Daoy (cell line): ENCODE measurements at places on chromosomes 3 and 15. TPM values are rescaled to one million over a fixed set of nuclear protein-coding genes. Genes with fewer than 3 reads are reported as not detected.

DNA sequence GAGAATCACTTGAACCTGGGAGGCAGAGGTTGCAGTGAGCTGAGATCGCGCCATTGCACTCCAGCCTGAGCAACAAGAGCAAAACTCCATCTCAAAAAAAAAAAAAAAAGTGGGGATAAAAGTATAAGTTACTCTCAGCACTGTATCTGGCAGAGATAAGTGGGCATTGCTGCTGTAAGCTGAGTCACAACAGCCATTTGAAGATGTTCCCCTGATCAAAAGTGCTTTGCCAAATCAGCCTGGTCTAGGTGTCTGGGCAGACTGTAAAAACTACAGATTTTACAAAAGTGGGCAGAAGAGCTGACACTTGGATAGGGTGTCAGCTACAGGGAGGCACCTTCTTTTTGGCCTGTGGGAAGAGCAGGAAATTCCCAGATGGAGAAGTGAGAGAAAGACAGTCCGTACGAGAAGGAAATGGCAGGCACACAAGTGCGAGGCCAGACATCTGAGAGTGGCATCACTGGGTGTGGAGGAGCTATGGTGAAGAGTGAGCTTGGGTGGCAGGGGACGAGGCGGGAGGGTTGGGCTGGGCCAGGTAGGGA lies 78.5 kb downstream of the TRAK1 start:
- DNase-seq, result no peak

- DNase-seq, result no peak
Measured at GRCh38 chr3:128348805-128349531, 117.7 kb downstream of the DNAJB8 start.

DNA sequence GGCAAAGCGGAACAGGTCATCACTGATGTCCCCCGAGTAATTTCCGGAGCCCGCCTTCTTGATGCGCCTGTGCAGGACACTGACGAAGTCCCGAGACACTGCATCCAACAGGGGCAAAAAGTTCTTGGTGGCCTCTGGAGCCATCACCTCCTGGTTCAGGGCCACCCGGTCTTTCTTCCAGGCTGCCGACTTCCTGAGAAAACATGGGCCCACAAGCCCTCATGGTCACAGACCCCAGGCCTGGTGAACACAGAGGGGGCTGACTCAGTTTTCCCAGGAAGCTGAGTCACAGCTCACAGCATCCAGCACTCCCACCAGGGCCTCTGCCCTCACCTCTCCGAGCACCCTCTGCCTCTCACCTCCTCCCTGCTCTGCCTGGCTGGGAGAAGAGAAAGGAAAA lies 22.4 kb downstream of the CYP11A1 start:
- peak; percentile 71 for DNase-seq

DNA sequence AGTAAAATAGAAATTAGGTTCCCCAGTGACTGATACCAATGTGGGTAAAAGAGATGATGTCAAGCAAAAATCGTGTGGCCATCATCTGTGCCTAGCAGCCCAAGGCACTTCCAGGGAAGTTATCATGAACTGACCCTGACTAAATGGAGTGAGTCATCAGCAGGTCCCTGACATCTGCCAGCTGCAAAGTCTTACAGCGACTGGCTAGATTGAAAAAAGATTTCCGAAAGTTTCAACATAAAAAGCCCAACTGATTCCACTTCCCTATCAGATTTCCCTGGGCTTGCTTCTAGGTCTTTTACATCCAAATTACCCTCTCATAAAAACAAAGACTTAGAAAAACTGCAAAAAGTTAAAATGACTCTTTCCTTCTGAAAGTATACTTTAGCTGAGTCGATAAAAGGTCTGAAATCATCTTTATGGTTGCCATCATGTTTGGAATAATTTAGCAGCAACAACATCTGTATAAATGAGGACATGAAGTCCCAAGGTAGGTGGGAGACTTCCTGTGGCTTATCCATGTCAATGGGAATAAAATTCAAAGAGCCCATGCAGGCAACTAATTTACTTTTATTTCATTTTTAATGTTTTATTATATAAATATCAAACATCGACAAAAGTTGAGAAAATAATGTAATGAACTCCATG lies 342.8 kb downstream of the ERC2 start:
- DNase-seq, result peak; percentile 80

GRCh38 chr3:120171134-120171873 lies 77.1 kb upstream of the GSK3B start:
- no peak for DNase-seq

GRCh38 chr3:58340594-58341244 lies 8.0 kb downstream of the PXK start:
- DNase-seq, result no peak

DNA sequence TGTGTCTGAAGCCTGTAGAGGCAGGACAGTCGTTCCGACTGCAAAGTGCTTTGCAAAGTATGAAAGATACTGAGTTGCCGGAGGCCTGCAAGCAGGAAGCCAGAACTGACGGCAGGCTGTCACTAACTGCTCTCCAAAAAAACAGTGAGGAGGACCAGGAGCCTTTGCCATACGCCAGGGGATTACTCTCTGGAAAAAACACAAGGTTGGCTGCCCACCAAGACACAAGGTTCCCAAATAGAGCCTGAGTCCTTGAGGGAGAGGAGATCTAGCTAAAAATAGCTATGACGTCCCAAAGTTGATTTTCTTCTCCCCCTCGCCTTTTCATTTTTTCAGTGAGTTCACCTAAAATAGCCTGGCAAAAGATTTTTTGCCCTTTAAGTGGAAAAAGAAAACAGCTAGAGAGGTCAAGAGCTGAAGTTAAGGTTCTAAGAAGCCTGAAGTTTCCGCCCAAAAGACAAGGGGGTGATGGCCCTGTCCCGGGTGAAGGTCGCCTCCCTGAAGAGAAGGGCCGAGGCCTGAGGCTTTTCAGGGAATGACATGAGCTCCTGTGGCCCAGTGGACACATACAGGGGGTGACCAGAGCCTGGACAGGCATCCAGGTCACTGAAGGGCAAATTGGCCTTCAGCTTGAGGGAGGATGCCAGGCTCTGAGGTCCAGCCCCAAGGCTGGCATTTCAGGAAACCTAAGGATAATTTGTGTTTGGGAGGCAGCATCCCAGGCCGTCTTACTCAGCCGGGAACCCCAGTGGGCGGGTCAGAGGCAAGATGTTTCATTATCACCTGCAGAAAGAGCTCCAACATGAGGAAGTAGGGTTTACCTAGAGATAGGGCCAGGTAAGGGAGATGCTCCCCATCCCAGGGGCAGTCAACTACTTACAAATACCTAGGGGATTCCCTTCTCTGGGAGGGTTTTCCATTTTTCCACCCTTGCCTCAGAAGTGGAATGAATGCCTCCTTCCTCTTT lies 44.9 kb upstream of the DGKG start:
- DNase-seq, result no peak

- peak; percentile 97 for DNase-seq
Measured at GRCh38 chr15:75335705-75336355, at the start of gene COMMD4. COMMD4 (plus strand) TSS chr15:75336063; CDS start chr15:75336090, 27 bp downstream.

DNA sequence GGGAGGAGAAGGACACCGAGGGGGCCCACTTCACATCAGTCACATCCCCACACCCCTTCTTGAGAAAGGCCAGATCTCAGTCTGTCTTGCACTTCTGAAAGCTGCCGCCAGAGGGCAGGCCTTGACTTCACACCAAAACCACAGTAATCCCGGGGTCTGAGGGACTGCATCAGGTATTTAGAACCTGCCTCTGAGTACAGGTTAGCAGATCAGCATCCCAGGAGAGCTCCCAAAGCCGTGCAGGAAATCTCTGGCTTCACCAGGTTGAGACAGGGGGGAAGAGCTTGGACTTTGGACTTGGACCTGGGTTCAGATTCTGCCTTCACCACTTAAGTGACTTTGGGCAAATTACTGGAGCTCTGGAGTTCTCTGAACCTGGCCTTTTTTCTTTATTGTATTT lies 50.3 kb downstream of the LHFPL4 start:
- peak; percentile 60 for DNase-seq

- no peak for DNase-seq
Measured at GRCh38 chr3:36852071-36852470, 87.7 kb upstream of the DCLK3 start.

GRCh38 chr3:125386811-125387210 lies 11.7 kb upstream of the ZNF148 start:
- no peak for DNase-seq

LIPH gene
- total RNA-seq, result 0.63 TPM in 1 of 2 replicates, not detected in the other

CDAN1 gene
- 15.3 and 17.7 TPM in 2 replicates for total RNA-seq

XYLB gene
- total RNA-seq, result 2.1 and 2.5 TPM in 2 replicates

MITF gene
- 3.6 and 11.4 TPM in 2 replicates for total RNA-seq

TP63 gene
- total RNA-seq, result 0.29 and 0.36 TPM in 2 replicates

PLXNB1 gene
- total RNA-seq, result 11.3 and 11.5 TPM in 2 replicates

MESP1 gene
- total RNA-seq, result 1.2 and 1.5 TPM in 2 replicates

SOX2 gene
- 3.1 and 4.3 TPM in 2 replicates for total RNA-seq

KBTBD13 gene
- total RNA-seq, result not detected in 2 replicates

SEMA3F gene
- 0.51 and 1.4 TPM in 2 replicates for total RNA-seq

C3orf49 gene
- not detected in 2 replicates for total RNA-seq
